A549 treated with AZD2906 at 1 μM for 4 hours (cell line): ENCODE measurements at places on chromosomes 12 and 14. TPM values are rescaled to one million over a fixed set of nuclear protein-coding genes. Genes with fewer than 3 reads are reported as not detected.

The PRB2 gene
- not detected in 5 replicates for total RNA-seq

The TDP1 gene
- 11.3 to 16.1 TPM (median 13.1 TPM) in 5 replicates for total RNA-seq

The CMTM5 gene
- not detected in 5 replicates for total RNA-seq

The TESPA1 gene
- total RNA-seq, result not detected in 5 replicates

The INHBC gene
- 0.05 to 0.06 TPM (median 0.05 TPM) in 3 of 5 replicates, not detected in the others for total RNA-seq

The OTUB2 gene
- total RNA-seq, result 2.4 to 3.4 TPM (median 2.7 TPM) in 5 replicates

The PLEKHG3 gene
- 18.6 to 25.6 TPM (median 24.8 TPM) in 5 replicates for total RNA-seq

The KCNMB4 gene
- 0.28 to 0.49 TPM (median 0.34 TPM) in 5 replicates for total RNA-seq

The RFLNA gene
- total RNA-seq, result 0.09 to 0.16 TPM (median 0.13 TPM) in 4 of 5 replicates, not detected in the other

The GALNT6 gene
- 2.4 to 3.3 TPM (median 3.1 TPM) in 5 replicates for total RNA-seq
